H9 (cell line): ENCODE measurements at places on chromosomes 7 and 10. TPM values are rescaled to one million over a fixed set of nuclear protein-coding genes. Genes with fewer than 3 reads are reported as not detected.
A peak's percentile ranks its signal among the peaks of the same experiment; 100 is the strongest.

The GDF2 gene
- total RNA-seq: not detected in 2 replicates

The UNCX gene
- not detected in 2 replicates for total RNA-seq

The DNAH11 gene
- 1.8 and 2.5 TPM in 2 replicates for total RNA-seq

The HECW1 gene
- total RNA-seq: 4.5 and 5.0 TPM in 2 replicates

The MMRN2 gene
- total RNA-seq: 1.0 and 1.4 TPM in 2 replicates

DNA sequence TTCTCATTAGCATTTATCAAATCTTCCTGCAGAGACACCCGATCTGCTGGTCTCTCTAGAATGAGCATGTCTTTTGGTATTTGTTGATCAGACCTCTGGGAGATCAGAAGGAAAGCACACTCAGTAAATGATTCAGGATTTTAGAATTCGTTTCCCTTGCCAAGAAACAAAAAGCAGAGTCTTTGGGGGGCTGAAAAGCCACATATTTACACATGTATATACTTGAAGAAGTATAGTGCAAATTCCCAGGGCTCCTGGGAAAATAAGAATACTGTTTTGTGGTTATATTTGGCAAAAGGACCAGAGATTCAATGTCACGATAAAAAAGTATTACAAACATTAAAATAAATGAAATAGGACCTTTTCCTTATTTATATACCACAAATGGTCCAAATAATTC, 100.2 kb downstream of the AGMO start:
- no peak for DNase-seq

DNA sequence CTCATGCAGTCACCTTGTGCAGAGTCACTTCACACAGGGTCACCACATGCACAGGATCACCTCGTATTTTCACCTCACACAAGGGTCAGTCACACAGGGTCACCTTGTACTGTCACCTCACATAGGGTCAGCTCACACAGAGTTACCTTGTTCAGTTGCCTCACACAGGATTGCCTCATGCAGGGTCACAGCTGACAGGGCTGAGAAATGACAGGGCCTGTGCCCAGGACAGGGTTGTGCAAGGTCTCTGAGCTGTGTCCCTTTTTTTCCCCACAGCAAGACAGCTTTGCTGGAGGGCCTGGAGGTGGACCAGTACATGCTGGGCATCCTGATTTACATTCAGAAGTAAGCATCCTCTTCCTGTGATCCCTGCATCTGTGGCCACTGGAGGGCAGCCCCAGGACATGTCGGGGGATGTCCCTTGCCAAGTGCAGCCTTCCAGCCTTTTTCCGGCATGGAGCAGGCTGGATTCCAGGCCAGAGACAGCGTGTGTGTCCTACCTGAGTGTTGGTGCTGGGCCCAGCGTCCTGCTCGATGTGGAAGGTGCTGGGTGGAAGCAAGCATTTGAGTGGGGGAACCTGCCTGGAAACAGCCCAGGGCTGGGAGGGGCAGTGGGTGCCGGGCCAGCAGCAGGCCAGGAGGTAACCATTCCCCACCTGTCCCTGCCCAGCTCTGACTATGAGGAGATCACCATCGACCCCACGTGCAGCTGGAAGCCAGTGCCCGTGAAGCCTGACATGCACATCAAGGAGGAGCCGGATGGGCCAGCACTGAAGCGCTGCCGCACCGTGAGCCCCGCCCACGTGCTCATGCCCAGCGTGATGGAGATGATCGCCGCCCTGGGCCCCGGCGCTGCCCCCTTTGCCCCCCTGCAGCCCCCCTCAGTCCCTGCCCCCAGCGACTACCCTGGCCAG, 16.3 kb downstream of the ZMIZ2 start:
- no peak for DNase-seq

DNA sequence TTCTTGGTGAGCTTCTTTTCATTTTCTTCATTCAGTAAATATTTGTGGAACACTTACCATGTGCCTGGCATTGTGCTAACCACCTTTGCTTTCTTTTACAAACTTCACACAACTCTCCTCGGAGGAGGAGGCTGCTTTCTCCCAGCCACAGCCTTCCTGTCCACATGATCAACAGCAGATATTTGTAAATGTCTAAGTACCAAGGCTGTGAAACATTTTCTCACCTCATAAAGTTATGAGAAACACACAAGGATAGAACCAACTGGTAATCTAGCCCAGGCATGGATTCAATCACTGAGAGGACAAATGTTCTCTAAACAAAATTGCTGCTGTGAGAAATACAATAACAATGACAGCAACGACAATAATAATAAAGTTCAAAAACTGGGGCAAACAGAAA, 3.9 kb downstream of the CTTNBP2 start:
- DNase-seq: no peak

GRCh38 chr10:77692782-77693181, 55.2 kb upstream of the KCNMA1 start:
- DNase-seq: no peak

DNA sequence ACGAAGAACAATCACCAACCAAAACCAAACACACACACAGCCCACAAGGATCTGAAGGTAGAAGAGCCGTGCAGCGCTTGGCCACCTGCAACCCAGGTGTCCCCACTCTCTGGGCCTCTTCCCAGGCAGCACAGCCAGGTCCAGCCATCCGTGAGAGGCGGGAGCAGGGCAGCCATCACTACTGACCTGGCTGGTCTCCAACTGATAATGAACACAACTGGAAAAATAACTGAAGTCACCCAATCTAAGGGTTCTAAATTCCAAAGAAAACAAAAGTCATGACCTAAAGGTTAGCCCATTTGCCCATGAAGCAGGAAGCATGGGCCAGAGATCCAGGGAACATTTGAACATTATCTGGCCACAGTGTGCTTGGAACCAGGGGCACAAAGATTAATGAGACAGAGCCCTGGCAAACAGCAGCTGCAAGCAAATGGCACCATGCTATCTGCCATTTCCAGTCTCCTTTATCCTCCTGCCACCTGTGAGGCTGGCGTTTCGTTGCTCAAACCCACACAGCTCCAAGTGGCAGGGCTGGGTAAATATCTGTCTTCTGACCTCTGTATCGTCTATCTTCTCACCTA, 207.9 kb downstream of the TNS3 start:
- DNase-seq: no peak

DNA sequence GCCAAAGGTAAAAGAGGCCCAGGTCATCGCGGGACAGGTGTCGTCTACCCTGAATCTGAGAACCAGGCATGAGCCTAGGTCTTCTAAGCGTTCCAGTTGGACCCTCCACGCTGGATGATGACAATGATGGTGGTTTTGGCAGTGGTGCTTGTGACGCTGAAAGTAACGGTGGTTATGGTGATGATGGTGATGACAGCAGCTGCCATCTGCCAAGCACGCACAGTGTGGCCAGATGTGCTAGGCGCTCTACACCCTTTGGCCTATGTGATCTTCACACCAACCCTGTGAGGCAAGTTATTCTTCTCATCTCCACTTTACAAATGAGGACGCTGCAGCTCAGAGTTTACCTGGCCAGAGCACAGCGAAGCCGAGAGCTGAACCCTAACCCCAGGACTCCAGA, 93.9 kb downstream of the FAM53B start:
- DNase-seq: no peak

DNA sequence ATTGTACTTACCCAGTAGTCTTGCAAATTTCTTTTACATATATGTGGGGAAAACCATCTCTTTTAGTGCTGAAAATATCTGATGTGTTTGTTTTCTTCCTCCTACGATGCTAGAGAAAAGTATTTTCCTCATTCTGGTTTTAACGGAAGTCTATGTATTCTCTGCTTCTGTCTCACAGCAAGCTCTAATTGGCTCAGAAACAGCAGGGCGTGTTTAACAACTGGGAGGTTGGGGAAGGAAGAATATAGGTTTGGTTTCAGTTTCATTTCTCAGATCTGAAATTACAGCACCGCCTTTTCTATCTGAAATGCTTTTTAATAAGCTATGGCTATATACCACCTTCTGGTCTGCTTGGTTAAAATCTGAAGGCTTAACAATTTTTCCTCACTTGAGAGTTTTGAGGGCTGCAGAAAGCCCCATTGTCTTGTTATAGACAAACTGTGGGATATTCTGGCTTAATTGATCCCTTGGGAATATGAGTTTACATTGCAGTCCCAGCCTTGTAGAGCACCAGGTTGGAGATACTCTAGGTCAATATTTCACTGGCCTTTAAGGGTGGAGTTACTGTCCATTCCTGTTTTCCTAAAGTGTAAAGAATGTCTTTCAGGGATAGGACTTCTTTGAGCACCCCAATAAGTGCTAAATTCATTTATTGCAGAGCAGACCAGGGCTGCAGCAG, at the start of gene SAMD9:
SAMD9 (minus strand) TSS at position 128 of the 679 bp plus-strand sequence. CDS start 11,882 bp downstream, outside the sequence.
- DNase-seq: no peak

- no peak for DNase-seq
Measured at GRCh38 chr10:63491588-63492316, 26.0 kb upstream of the JMJD1C start.

DNA sequence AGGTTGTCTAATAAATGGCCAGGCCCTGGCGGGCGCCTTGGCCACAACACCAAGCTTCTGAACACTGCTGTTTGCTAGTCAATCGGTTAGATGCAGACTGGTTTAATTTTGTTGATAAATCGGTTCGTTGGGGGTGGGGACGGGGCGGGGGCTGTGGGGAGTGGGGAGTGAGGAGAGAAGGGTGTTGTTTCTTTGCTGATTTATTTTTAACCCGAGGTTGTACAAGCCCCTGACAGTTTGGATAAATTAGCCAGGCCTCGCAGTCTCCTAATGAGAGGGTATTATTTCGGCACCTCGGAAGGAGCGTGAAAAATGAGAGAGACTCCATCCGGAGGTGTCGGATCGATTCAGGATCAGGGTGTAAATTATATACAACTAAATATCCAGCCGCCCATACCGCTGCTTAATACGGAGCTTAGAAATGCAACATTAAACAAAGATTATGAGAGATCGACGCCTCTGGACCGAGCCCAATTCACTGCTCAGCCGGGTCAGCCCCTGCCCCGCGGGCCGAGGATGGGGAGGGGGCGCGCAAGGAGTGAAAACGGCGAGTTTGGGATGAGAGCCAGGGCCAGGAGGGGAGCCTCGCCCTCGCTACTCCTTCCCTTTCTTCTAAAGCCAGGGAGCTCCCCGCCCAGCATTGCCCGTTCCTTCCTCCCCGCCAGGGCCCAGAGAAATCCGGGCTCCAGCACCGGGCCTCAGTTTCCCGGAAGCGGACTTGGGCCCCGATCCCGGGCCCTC, 8.0 kb downstream of the UNCX start:
- no peak for DNase-seq

GRCh38 chr7:76262683-76263402, 39.6 kb upstream of the HSPB1 start:
- DNase-seq: peak; percentile 84

- no peak for DNase-seq
Measured at GRCh38 chr10:124952123-124952522, 10.2 kb downstream of the ZRANB1 start.
